ENCODE measurements at places on chromosomes 13 and 19.

DNA sequence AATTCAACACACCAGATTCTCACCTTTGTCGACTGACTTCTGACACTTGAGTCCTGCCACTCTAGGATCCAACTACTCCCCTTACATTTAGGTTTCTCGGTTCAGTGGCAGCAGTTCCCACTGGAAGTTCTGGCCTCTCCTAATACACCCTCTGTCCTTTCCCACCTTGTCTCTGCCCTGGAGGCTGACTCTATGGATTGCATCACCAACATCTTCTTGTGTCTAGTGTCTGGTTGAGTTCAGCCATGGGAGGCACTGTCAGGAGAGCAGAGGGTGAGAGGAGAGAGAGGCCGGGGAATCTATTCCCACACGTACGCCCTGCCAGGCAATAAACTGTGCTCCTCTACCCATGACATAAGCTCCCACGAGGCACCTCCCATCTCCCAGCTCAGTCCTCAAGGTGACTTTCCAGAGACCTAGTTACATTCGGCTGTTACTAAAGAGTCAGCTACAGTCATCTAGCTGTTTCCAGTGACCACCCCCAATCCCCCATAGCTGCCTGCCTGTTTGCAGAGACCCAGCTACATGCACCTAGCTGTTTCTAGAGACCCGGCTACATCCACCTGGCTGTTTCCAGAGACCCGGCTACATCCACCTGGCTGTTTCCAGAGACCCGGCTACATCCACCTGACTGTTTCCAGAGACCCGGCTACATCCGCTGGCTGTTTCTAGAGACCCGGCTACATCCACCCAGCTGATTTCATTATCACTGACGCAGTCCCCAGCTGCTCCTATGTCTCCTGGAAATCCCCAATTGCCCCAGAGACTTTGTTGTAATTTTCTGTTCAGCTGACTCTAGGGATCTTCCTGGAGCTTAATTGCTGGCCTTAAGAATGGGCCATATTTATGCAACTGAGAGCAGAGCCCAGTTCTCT, 8.1 kb upstream of the LILRB4 start:
- no peak for DNase-seq

- no peak for DNase-seq
Observed at GRCh38 chr13:80058626-80059025, 282.3 kb downstream of the SPRY2 start.

DNA sequence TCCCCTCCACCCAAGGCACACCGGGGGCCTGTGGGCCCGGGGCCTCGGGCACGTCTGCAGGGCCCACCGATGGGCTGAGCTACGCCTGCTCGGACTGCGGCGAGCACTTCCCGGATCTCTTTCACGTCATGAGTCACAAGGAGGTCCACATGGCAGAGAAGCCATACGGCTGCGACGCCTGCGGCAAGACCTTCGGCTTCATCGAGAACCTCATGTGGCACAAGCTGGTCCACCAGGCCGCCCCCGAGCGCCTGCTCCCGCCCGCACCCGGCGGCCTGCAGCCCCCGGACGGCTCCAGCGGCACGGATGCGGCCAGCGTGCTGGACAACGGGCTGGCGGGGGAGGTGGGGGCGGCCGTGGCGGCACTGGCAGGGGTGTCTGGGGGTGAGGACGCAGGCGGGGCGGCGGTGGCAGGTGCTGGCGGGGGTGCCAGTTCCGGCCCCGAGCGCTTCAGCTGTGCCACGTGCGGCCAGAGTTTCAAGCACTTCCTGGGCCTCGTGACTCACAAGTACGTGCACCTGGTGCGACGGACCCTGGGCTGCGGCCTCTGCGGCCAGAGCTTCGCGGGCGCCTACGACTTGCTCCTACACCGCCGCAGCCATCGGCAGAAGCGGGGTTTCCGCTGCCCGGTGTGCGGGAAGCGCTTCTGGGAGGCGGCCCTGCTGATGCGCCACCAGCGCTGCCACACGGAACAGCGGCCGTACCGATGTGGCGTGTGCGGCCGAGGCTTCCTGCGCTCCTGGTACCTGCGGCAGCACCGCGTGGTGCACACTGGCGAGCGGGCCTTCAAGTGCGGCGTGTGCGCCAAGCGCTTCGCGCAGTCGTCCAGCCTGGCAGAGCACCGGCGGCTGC, 8.6 kb downstream of the ZNF784 start:
- DNase-seq, result no peak

DNA sequence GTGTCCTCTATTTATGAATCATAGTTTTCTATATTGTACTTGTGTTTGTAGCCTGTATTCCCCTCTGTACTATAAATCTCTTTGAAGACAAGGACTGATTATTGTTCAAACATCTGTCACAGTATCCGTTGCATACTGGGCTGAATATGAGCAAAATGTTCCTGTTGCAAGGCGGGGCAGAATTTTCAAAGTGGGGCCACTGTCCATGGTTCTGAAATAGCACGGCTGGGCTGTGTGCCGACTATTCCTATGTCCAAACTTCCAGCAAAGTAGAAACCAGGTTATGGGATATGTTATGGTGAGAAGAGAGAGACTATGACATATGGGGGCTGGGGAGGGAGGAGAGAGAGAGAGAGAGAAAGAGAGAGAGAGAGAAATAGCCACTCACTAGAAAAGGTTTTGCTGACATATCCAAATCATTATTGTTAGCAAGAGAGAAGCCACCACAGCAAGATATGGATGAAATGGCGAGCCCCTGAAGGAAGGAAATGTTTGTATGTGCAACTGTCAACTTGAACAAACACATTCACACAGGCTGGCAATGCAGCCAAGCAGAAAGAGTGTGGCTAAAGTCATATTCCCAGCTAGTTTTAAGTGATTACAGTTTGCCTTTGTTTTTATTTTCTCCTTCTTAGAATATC, 107.0 kb upstream of the GPR12 start:
- peak; percentile 71 for DNase-seq

DNA sequence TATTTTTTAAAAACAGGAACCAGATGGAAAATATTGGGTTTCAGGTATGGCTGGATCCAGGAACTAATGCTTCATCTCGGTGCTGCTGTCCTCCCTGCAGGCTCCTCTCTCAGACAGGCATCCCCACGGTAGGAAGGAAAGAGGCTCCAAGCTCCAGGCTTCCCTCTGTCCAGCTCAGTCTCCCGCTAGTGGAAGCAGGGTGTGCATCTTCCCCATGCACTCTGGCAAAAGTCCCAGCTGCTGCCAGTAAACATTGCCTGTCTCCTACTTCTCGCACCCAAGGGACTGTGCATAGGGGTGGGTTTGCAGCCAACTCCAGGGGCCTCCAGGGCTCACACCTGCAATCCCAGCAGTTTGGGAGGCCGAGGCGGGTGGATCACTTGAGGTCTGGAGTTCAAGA, 29.2 kb downstream of the IL12RB1 start:
- no peak for DNase-seq

GRCh38 chr19:32680986-32681385, 5.3 kb downstream of the RGS9BP start:
- no peak for DNase-seq

DNA sequence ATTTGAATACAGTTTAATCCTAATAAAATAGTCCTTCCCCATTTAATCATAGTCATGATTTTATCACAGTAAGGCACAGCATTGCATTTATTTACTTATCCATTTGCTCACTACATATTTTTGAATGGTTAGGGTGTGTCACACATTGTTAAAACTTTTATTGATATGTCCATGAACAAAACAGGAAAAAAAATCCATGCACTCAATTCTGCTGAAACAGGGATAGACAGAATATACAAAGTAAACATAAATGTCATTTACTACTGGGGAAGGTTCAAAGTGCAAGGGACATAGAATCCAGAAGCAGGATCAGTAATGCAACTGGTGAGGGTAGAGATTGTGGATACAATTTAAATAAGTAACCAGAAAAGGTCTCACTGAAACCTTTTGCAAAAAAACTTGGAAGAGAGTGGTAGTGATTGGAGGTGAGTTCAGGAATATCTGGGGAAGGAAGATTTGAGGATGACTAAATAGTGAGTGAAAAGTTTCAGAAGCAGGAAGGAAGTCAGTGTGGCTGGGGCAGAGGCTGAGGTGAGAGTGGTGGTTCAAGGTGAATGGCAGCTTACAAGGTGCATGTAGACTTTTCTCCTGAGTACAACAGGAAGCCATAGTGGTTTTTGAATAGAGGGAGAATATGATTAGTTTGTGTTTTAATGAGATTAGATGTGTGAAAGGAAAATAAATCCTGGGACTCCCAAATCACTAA, 387.2 kb upstream of the ATXN8OS start:
- DNase-seq, result no peak

DNA sequence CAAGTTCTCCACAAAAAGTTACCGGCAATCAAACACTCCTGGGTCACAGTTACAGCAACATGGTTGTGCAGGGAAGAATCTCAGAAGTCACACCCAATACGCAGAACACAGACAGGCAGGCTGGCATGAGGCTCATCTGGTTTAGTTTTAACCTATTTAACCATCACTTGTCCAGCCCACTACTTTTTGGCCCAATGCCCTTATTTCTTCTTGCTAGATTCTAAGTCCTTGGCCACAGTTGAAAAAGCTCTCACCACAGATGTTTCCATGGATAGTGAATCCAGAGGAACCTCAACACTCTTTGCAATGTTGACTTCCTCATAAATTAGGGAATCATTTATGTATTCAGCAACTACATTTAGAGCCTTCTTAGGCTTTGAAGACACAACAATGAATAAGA, 50.7 kb upstream of the FNDC3A start:
- no peak for DNase-seq

DNA sequence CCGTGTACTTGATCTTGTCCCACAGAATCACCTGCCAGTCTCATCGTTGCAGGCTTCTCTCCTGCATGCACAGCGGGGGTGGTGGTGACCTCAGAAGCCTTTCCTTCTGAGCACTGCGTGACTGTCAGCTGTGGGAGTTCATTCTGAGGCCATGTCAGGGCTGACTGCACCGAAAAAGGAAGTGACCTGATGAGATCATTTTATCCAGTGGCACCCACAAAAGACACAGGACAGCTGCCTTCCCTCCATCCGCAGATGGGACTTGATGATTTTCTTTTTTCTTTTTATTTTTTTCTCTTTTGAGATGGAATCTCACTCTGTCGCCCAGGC, 89.7 kb downstream of the RAB20 start:
- peak; percentile 35 for DNase-seq

GRCh38 chr13:113061271-113061625, 44.3 kb upstream of the F7 start:
- DNase-seq, result no peak

DNA sequence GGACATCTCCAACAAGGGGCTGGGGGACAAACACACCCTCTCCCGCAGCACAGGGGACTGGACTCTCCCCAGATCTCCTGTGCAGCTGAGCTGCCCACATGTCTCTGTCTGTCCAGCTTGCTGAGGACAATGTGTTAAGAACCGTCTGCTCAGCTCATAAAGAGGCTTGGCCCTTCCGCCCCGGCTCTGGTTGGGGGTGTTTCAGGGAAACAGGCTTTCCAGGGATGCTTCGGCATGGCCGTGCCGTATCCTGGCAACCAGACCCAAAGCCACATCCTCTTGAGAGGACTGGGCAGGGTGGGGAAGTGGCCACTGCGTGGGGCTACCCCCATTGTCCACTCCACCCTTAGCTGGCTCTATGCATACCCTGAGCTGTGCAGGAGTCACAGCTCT, 41.1 kb upstream of the CHST8 start:
- peak; percentile 14 for DNase-seq

GRCh38 chr13:38421590-38422560, 72.2 kb downstream of the UFM1 start:
- DNase-seq, result no peak

DNA sequence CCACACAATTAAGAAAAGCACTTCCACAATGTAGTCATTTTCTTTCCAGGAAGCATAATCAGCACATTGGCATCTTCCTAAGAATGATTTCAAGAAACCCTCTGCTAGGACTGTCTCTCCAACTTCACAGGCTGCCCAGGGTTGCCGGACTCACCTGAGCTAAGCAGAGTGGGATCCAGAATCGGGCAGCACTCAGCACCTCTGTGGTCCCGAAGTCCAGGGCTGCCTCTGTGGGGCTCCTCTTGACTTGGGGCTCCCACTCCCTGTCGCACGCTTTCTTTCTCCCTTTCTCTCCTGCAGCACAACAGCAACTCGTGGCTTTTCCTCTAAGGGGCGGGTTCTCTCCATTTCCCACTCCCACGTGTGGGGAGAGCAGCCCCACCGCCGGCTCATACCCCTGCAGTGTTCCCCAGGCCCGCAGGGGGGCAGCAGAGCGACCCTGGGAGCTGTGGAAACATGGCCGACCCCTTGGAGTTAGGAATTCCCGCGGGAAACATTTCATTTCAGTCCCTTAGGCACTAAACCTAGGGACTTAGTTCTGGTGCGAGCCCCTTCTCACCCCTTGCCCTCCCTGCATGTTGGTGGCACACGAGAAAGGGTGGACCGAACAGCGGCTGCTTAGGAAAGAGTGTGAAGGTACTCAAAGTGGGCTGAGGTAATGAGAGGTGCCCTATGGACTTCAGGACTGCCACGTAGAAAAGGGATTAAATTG, at the start of gene TMEM272:
Gene TMEM272 (minus strand): TSS at position 316 of the 712 bp plus-strand sequence. CDS start 6,647 bp downstream, outside the sequence.
- DNase-seq, result peak; percentile 77

DNA sequence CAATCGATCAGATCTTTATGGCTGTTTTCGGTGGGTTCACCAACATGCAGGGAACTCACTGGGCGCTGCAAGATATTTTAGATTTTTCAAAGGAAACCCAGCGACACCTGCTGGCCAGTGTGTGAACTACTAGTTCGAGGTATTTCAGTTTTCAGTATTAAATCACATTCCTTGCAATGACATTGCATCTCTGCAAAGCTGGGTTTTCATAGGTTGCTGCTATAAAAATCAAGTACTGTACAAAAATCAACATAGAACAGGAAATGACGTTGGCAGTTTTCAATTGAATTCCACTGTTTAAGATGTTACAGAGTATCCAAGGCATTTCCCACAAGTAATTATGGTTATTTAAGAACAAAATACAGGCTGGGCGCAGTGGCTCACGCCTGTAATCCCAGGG, 17.6 kb downstream of the LIG1 start:
- peak; percentile 75 for DNase-seq

- DNase-seq, result peak; percentile 66
Observed at GRCh38 chr19:43651758-43652545, 12.3 kb upstream of the CADM4 start.

DNA sequence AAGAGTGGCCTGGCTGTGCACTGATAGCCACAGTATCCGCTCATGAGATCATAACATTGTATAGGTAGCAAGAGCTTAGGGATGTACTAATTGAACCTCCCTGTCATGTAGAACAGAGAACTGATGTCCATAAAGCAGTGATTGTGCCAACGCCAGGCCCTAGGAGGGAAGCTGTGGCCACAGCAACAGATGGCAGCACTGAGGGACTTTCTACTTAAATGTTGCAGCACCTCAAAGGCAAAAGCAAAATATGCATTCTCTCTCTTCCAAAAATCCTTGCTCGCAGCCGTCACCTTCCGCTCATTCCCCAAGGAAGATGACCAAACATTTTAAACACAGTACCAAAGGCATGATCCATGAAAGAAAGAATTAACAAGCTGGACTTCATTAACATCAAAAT, 32.3 kb downstream of the COL4A1 start:
- DNase-seq, result no peak

GRCh38 chr19:10538204-10538983, 5.3 kb upstream of the ATG4D start:
- DNase-seq, result no peak
